ENCODE measurements at places on chromosomes 1 and 21.

GRCh38 chr1:223216531-223217205 is 73.6 kb upstream of the TLR5 start:
- no peak for DNase-seq

- DNase-seq, result no peak
Measured at GRCh38 chr1:235426680-235427079, 59.5 kb downstream of the TBCE start.

- DNase-seq, result peak; percentile 17
Measured at GRCh38 chr1:232880354-232880753, 70.1 kb upstream of the NTPCR start.

DNA sequence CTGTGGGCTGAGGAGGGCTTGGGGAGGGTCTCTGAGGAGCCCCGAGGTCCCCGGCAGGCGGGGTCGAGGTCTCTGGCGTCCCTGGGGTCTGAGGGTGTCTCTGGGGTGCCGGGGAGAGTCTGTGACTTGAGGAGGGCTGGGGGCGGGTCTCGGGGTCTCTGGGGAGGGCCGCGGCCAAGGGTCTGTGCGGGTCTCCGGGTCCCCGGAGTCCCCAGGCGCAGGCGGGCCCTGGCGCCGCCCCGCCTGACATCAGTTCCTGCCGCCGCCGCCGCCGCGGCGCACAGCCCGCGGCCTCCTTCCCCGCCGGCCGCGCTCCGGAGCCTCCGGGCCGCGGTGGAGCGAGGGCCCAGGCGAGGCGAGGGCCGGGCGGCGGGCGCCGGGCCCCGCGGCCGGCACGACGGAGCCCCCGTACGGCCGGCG is at the start of gene PLEKHM2:
PLEKHM2 (plus strand) TSS at position 279 of the 420 bp plus-strand sequence. CDS start 239 bp downstream, outside the sequence.
- peak; percentile 52 for DNase-seq

GRCh38 chr1:13500806-13501205 is 13.0 kb downstream of the LRRC38 start:
- no peak for DNase-seq

- no peak for DNase-seq
Measured at GRCh38 chr1:29679828-29680558, 443.7 kb downstream of the PTPRU start.

DNA sequence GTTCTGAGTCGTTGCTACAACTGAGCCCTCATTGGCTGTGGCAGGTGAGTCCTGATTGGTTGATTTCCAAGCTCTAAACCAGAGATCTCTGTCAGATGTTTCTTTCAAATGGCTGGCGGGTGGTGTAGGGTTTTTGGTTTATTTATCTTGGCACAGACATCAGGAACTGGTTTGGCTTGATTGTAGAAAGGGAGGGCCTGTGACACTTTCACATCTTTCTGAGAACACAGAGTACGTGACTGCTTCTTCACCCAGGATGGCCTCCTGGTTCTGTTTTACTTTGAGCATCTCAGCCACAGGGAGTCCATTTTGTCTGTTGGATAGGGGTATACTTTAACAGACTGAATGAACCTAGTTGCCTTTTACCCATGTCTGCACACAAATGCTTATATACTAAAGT is 89.4 kb upstream of the GPR52 start:
- peak; percentile 2 for DNase-seq

- DNase-seq, result no peak
Measured at GRCh38 chr1:244863491-244864252, 671 bp downstream of the HNRNPU start.

- no peak for DNase-seq
Measured at GRCh38 chr1:234336359-234336758, 36.9 kb upstream of the COA6 start.

- DNase-seq, result no peak
Measured at GRCh38 chr1:178941261-178941689, 70.4 kb upstream of the ANGPTL1 start.

DNA sequence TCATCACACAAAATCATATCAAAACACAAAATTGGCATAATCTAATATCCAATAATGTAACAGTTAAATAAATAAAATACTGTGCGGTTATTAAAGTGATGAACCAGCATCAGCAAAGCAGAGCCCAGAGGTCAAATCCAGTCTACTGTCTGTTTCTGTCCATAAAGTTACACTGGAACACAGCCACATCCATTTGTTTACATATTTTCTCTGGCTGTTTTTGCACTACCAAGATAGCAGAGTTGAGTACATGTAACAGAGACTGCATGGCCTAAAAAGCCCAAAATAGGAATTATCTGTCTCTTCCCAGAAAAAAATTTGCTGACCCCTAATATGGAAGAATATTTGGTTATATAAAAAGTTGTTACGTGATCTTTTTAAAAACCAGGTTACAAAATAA is 242.2 kb upstream of the DMRTA2 start:
- no peak for DNase-seq

GRCh38 chr1:33255347-33256220 is 708 bp upstream of the ZNF362 start:
- DNase-seq, result peak; percentile 50

DNA sequence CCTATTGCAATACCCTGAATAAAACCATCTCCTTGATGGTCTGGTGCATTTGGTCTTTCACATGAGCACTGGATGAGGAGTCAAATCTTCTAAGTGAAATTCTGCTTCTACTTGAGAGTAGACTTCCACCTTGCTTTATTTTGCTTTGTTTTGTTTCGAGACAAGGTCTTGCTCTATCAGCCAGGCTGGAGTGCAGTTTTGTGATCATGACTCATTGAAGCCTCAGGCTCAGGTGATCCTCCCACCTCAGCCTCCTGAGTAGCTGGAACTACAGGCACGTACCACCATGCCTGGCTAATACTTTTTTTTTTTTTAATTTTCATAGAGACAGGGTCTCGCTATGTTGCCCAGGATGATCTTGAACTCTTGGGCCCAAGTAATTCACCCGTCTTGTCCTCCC is 65.8 kb upstream of the F3 start:
- DNase-seq, result no peak

GRCh38 chr1:236018885-236019453 is 45.9 kb downstream of the NID1 start:
- peak; percentile 58 for DNase-seq

DNA sequence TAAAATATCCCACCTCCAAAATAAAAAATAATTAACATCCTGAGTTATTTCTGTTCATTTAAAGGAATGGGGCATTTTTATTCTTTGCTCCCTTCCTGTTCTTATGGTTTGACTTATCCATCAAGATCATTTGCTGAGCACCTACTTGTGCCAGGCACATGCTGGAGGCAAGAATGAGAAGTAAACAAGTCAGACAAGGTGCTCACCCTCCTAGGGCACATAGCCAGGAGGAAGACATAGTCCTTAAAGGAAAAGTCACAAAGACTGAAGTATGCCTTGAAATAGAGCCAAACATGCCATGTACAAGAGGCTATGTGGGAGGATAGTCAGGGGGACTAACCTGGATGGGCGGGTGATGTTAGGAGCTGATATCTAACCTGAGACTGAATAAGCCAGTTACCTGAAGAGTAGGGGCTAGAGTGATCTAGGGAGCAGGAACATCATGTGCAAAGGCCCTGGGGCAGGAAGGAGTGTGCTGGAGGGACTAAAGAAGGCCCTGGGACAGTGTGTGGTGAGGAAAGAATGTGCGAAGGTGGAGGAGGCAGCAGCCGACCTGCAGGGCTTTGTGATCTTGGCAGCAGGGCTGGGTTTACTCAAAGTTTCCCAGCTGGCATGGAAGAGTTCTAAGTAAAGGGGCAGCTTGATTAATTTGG is 233.5 kb downstream of the MATN1 start:
- no peak for DNase-seq

DNA sequence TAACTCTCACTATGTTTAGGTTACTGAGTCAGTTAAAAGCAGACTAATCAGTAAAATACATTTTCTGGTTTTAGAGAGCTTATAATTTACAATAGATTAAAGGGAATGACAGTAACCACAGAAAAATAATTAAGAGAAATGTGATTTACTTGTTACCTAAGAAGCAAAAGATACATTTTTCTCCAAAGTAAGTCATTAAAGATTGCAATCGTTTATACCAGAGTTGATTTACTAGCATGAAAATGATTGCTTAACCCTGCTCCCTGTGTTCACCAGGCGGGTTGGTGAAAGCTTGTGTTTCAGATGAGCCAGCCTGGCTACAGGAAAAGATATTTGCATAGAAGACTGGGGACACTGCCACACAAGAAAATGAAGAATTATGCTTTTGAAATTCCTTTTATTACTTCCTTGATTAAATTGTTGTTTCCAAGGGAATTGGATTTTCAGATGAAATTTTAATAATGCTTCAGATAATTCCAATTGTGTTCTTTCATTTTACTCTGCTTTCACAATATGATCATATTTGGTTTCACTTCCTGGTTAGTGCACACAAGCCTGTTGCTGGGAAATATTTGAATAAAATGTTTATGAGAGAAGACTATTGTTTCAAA is 27.9 kb downstream of the LRRC8B start:
- DNase-seq, result peak; percentile 32

GRCh38 chr1:46477153-46477929 is 12.3 kb upstream of the DMBX1 start:
- DNase-seq, result peak; percentile 58

- no peak for DNase-seq
Measured at GRCh38 chr1:237972186-237972585, 81.5 kb upstream of the ZP4 start.

DNA sequence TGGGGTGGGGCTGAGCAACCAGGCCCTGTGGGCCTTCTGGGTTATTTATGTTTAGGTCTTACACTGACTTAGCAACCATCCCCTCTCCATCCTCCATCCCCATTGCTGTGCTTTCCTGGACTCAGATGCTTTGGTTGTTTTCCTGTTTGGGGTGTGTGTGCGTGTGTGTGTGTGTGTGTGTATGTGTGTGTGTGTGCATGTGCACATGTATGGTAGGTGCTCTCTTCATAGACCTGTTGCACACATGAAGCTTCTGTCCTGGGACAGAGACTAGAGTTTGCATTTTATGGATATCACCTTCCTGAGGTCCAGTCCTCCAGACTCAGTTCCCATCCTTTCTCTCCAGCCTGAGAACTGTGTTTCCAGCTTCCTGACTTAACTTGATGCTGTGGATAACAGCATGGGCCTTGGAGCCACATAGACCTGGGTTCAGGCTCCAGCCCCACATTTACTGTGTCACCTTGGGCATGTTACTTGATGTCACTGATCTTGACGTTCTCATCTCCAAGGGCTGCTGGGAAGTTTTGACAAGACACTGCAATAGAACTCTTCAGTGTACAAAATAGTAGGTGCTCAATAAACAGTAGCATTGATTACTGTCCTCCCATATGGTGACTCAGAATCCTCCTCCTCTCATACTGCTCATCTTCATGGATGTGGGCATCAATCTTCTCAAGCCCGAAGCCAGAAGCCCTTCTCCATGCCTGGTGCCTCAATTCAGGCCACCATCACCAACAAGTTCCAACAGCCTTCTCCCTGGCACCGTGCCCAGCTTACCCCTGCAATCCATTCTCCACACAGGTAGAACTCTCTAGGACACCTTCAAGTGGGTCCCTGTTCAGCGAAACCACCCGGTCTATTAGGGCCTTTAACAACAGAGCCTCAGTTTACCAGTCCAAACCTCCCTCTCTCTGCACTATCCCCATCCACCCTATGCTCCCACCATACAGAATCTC is 181.8 kb upstream of the EDN2 start:
- no peak for DNase-seq
